ENCODE measurements at places on chromosomes 5 and 9.

GRCh38 chr9:115988701-115989100 lies 164.9 kb upstream of the PAPPA start:
- no peak for DNase-seq

GRCh38 chr9:13791816-13792215 lies 512.3 kb upstream of the MPDZ start:
- DNase-seq: no peak

GRCh38 chr9:134570151-134570621 lies 71.4 kb upstream of the COL5A1 start:
- no peak for DNase-seq

DNA sequence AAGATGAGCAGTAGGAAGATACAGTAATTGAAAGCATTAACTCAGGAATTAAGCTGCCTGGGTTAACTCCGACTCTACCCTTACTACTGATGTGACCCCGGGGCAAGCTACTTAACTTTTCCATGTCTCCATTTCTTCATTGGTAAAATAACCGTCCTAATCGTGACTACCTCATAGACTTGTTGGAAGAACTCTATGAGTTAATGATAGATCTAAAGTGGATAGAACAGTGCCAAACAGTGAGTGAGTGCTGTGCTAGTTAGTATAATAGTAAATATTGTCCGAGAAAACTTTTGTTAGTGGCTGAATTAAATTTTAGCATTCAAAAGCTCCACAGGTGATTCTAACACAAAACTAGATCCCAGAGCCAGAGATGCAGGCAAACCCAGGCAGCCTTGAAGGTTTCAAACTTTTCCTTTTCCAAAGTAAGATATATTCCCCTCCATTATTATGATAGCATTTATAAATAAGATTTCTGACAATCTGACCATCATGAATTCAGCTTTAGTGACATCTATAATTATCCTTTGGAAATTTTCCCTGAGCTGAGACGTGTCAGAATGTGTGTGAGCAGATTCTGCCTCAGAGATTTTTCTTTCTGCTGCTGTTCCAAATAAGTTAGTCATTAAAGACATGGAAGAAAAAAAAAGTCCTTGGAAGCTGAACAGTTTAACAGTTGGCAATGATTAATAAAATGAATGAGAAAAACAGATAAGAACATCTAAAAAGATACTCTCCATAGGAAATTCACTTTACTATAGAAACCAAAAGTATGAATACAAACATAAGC lies 369.5 kb downstream of the PRELID2 start:
- DNase-seq: no peak

DNA sequence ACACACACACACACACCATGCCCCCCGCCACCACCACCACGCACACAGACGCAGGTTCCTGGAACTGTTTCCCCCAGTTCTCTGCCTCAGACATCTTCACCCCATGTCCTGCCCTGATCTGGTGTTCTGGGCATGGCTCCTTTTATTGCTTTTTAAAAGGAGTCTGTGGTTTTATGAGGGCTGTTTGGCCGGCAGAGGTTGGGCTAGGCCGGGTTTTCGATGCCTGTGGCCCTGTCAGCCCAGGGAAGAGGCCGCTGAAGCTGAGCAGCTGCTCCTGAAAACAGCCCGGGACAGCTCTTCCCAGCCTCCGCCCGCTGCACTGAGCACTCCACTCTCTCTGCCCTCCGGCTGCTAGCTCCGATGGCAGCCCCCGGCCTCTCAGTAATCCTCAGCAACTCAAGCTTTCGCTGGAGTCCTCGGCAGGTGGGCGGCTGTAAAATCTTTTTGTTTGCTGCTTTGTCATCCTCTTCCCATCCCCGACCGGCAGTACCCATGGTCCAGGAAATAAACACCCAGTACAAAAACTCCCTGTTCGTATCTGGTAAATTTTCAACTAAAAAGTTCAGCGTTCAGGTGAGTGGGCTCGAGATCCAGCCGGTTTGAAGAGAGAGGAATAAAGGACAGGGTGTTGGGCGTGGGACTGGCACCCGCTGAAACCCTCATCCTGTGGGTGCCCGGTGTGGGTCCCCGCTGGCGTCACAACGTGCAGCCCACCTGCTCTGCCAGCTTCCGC lies 103.0 kb upstream of the ERCC6L2 start:
- no peak for DNase-seq

- DNase-seq: no peak
Measured at GRCh38 chr9:117678871-117679270, 25.3 kb upstream of the TLR4 start.

- no peak for DNase-seq
Measured at GRCh38 chr9:125972012-125972729, 225.0 kb downstream of the PBX3 start.

- no peak for DNase-seq
Measured at GRCh38 chr9:136525841-136526499, 19.9 kb downstream of the NOTCH1 start.

DNA sequence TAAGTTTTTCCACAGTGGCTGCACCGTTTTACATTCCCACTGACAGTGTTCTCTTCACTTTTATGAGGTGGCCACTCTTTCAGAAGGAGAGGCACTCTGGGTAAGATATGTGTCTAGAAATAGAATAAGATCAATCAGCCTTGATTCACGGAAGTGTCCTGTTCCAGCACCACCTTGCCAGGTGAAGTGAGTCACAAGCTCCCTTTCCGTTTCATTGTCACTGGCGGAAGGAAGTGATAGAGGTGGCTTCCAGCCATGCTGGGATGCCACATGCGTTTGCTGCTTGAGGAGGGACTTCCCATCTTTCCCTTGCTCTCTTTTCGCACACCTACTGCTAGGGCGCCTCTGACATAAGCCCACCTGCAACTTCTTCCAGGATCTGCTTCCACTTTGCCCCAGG lies 217.1 kb downstream of the PIK3R1 start:
- DNase-seq: no peak

GRCh38 chr5:92807085-92807484 lies 773.9 kb downstream of the NR2F1-AS1 start:
- DNase-seq: no peak

GRCh38 chr5:153629027-153629895 lies 138.8 kb downstream of the GRIA1 start:
- DNase-seq: no peak

GRCh38 chr9:136409557-136410455 lies 608 bp downstream of the ENTR1 start:
- DNase-seq: peak; percentile 63

DNA sequence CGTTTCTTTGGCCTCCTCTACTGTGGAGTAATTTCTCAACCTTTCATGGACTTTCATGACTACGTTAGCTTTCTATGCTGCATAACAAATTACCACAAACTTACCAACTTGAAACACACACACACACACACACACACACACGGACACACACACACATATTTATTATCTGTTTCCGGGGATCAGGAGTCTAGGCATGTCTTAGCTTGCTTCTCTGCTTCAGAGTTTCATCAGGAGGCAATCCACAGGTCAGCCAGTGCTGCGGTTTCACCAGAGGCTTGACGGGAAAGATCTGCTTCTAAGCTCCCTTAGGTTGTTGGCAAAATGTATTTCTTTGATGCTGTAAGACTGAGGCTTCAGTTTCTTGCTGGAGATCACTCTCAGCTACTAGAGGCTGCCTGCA lies 59.0 kb upstream of the C9orf72 start:
- no peak for DNase-seq

DNA sequence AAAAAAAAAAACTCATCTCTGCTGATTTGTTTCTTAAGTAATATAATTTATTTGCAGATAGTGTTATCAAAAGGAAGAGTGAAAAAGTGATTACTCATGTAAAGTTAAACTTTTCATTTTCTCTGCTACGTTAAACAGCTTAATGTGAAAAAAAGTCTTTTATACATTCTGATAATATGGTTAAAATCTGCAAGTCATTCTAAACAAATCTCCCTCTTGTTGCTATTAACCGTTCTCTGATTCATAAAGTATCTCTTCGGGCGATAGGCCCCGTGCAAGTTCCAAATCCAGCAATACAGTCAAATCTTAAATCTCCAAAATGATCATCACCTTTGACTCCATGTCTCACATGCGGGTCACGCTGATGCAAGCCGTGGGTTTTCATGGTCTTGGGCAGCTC lies 732.0 kb downstream of the TAF11L14 start:
- no peak for DNase-seq

GRCh38 chr5:171485668-171486067 lies 66.2 kb downstream of the FGF18 start:
- no peak for DNase-seq

DNA sequence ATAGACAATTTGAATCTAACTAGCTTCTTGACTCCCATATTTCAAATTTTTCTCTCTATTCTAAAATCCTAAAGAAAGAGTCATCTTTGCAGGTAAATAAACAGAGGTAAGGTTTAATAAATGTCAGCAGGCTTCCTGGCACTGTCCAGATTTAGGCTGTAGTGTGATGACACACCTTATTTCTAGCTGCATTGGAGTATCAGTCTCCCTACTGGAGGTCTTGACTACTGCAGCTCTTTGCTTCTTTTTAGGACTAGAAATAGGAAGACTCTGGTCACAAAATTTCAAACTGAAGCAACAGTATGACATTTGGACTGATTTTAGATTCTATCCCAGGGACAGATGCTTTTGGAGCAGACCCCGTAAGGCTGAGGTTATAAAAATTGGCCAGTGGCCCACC lies 40.7 kb upstream of the PPP3R2 start:
- DNase-seq: no peak

- DNase-seq: no peak
Measured at GRCh38 chr5:139185589-139185988, 12.6 kb downstream of the SIL1 start.

DNA sequence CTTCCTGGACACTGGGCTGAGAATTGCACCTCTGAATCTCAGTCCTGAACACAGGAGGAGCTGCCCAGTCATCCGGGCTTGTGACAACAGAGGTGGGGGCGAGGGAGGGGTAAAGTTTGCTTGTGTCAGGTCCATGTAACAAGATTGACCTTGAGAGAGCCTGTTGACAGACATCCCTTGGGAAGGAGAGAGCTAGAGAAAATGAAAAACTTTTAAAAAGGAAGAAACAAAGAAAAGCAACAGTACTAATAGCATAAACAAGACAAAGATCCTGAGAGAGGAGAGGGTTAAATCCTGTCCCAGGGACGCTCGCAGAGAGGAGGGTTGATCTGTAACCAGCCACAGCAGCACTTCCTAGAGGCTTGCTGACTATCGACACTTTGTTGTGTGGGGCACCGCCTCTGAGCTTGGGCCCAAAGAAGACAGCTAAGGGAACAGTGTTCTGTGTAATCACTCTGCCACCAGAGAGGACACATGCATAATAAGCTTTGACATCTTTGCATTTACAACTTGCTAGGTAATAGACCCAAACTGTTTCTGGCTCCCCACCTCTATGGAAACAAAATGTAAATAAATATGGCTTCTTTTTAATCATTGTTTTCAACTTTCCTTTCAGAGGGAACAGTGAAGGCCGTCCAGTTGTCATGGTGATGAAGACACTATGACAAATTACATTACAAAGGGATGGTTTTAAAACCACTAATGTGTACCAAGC lies 363.7 kb downstream of the CSNK1G3 start:
- no peak for DNase-seq

GRCh38 chr9:127805620-127806019 lies 2.9 kb downstream of the FPGS start:
- DNase-seq: peak; percentile 43

DNA sequence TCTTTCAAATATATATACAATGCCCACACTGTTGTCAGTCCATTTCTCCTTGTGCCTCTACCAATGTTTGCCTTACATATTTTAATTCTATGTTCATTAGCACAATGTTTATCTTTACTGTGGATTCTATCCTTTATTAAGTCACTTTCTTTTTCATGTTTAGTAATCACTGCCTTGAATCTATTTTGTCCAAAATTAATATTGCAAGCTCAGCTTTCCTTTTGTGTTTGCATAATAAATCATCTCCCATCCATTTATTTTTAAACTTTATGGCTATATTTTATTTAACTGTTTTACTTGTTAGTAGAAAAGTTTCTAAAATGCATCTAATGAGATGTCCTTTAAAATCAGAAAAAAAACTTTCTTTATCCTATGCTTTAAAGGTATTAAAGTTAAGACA lies 126.8 kb upstream of the ACOT12 start:
- DNase-seq: no peak

GRCh38 chr9:4490705-4491625 lies 697 bp downstream of the SLC1A1 start:
- no peak for DNase-seq

GRCh38 chr5:67209141-67209771 lies 12.7 kb upstream of the CD180 start:
- DNase-seq: no peak

- DNase-seq: no peak
Measured at GRCh38 chr9:20989923-20990341, 41.5 kb downstream of the HACD4 start.

DNA sequence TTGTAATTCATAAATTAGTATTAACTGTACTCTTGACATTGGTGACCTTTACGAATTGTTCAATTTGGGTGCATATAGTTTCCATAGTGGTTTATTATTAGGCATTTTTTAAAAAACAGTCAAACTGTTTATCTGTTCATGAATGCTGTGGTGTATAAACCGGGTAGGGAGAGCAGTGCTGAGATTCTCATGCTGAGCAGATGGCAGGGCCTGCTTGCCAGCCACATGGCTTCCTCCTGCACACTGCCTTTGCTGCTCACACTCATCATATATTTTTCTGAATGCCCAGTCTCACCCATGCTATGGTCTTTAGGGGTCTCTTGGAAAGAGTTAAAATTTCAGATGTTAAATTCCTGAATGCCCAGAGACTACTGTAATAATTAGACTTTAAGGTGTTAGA lies 40.8 kb downstream of the NNT start:
- DNase-seq: no peak

GRCh38 chr5:102758576-102758975 lies 3.5 kb downstream of the PAM start:
- DNase-seq: no peak

DNA sequence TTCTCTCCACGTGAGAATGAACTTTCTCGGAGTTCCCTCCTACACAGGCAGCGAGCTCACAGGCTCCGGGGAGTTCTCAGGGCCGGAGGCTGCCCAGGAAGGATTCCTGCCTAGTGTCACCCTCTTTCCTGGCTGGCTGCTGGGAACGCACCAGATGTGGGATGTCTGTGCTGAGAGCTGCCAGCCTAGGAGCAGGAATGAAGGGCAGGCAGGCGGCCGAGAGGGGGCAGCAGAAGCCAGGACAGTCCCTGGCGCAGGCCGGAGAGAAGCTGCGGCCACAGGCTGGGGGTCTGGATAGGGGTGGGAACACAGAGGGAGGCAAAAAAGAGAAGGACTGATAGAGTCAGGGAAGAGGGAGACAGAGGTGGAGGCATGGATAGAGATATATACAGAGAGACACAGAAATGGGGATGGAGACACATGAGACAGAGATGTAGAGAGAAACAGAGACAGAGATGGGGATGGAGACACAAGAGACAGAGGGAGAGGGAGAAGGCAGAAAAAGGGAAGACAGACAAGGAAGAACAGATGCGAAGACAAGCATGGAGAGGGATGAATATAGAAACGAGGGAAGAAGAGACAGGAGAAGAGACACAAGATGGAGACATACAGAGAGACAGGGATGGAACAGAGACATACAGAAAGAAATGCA lies 25.3 kb upstream of the ENHO start:
- DNase-seq: no peak

GRCh38 chr5:40491644-40492043 lies 188.1 kb upstream of the PTGER4 start:
- no peak for DNase-seq

All from GM19239 (cell line).